ENCODE measurements at places on chromosomes 7 and 10.

GRCh38 chr10:50402466-50402865 is 151.2 kb upstream of the ASAH2 start:
- DNase-seq = no peak

DNA sequence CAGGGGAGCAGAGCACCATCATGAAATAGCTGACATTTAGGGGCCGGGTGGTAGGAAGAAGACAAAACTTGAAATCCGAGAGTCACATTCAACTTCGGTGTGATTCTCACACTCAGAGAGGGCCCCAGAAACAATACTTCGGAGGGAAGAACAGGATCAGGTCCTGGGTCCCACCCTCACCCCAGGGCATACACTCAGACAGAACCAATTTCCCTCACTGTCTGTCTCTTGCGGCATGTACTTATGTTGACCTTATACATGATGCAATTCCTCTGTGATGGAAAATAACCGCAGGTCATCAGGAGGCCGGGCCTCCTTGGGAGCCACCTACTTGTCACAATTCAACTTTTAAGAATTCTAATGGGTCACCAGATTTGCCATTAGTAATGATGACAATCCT is 26.3 kb upstream of the HMX3 start:
- DNase-seq = no peak

DNA sequence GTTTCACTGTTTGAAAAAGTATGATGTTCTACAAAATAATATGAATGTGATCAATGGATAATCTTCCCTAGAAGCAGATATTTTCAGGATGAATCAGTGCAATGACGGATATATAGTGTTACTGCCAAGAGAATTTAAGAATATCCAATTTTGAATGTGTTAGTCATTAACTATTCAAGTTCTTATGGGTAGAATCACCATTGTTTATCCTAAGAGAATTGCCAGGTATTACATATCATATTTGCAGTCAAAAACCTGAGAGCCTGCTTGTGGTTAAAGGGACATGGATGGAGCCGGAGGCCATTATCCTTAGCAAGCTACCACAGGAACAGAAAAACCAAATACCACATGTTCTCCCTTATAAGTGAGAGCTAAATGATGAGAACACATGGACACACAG is 26.9 kb downstream of the AHR start:
- no peak for DNase-seq

- no peak for DNase-seq
Measured at GRCh38 chr10:42970451-42971250, 106.2 kb upstream of the RET start.

DNA sequence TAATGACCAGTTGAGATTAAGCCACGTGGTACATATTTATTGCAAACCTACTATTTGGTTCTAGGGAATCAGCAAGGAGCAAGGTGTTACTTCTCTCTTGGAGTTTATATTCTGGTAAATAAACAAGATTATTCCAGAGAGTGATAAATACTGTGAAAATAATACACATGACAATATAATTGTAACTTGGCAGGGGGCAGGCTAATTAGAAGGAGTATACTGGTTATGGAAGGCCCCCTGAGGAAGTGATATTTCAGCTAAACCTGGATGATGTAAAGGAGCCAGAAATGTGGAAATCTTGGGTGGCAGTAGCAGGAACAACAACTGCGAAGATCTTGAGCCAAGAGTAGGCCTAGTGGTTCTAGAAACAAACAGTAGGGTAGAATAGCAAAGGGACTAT is 111.8 kb downstream of the SDK1 start:
- no peak for DNase-seq

DNA sequence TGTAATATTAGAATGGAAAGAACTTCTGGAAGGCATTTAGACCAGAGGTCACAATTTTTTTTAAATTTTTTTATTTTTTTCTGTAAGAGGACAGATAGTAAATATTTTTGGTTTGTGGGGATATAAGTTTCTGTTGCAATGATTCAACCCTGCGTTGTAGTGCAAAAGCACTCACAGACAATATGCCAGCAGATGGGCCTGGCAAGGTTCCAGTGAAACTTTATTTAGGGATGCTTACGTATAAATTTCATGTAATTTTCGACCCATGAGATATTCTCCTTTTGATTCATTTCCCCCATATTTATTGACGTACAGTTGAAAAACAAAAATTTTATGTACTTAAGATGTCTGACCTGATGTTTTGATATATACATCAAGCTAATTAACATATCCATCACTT is 72.8 kb upstream of the NMT2 start:
- DNase-seq = no peak

GRCh38 chr10:74900297-74900696 is 73.9 kb downstream of the KAT6B start:
- DNase-seq = no peak

- no peak for DNase-seq
Measured at GRCh38 chr10:97454330-97455036, 8.5 kb downstream of the ZDHHC16 start.

- DNase-seq = no peak
Measured at GRCh38 chr10:102600816-102601215, 43.5 kb upstream of the TRIM8 start.

DNA sequence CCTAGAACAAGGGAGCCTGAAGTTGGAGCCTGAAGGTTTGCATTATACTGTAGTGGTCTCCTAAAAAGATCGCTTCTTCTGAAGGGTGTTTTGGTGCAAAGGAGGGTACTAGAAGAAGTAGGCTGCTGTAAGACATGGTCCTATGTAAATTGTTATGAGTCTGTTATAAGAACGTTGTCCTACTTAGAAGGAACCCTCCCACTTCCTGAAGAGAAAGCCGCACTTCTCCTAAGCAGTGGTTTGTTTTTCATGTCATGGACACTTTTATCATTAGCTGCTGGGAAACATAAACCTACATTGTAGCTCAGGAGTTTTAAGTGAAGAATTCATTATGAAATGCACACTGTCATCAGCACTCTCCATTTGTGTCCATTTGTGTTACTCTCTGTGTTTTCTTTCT is 129.1 kb upstream of the ITGB1 start:
- DNase-seq = no peak

DNA sequence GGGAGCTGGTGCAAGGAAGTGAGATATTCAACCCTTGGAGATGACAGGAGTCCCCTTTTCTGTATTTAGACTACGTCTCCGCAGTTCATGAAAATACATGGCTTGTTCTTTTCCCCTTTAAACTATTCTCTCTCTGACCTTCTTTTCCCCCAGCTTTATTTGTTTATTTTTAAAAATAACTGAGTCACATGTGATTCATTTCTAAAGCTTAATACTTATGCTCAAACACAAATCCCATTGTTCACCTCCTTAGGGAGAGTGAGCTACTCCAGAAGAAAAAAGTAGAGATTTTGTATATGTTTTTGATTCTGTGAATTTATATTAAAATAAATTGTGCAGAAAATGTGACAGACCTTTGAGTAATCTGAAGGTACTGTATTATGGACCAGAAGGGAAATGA is 35.9 kb upstream of the FZD1 start:
- no peak for DNase-seq
